ENCODE measurements at places on chromosomes 2 and 18.

GRCh38 chr2:17375262-17375661, 143.0 kb downstream of the RAD51AP2 start:
- DNase-seq, result no peak

DNA sequence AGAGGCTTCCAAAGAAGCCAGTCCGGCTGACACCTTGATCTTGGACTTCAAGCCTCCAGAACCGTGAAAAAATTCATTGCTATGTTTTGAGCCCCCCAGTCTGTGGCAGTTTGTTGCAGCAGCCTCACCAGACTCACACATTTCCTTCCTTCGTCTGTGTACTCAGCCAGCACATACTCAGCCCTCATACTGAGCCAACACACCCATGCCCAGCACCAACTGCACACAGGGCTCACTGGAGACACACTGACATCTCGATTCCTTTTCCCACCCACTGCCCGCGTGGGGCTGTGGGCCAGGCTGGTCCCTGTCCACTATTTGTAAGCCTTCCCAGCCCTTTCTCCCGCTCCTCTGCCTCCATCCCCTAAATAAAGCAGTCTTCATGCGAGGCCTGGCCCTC, 24.1 kb upstream of the NMUR1 start:
- DNase-seq, result no peak

- peak; percentile 51 for DNase-seq
Observed at GRCh38 chr2:105682401-105682800, 62.3 kb upstream of the NCK2 start.

- DNase-seq, result no peak
Observed at GRCh38 chr2:238693337-238694093, 154.4 kb upstream of the TWIST2 start.

GRCh38 chr2:135960656-135961551, 24.5 kb downstream of the DARS1 start:
- peak; percentile 43 for DNase-seq

GRCh38 chr2:213792045-213792444, 507.8 kb downstream of the SPAG16 start:
- no peak for DNase-seq

GRCh38 chr2:67840460-67841068, 222.2 kb downstream of the C1D start:
- peak; percentile 22 for DNase-seq

GRCh38 chr2:118686346-118686745, 161.1 kb downstream of the EN1 start:
- DNase-seq, result no peak

DNA sequence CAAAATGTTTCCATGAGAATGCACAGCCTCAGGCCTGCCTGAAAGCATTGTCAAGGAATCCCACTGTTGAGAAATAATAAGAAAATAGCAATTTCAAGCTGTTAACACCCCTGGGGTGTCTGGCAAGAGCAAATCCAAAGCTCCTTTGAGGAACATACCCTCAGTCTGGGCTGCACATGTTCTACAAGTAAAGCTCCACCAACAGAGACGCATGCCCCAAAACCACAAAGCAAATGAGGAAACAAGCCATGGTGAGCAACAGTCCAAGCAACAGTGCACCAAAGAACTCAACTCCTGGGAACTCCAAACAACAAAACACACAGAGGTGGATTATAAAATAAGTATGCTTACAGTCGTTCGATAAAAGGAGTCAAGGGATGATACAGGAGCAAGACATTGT, 40.3 kb downstream of the CYP27C1 start:
- peak; percentile 32 for DNase-seq

DNA sequence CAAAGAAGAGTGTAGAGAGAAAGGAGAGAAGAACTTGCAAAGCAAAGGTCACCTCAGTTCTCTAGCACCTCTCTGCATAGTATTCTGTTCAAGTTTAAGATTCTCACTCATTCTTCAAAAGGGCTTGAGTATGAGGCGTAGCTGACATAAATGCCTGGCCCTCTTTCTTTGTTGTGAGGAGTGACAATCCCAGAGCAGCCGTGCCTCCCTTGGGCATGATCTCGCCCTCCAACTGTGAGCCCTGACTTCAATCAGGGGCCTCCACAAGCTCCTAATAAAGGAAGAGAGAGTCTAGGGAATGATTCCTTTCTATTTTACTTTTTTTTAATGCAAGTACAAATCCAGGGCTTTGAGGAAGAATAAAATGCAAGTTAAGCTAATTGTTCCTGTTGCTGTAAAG, 402.7 kb downstream of the LRP1B start:
- DNase-seq, result no peak

- no peak for DNase-seq
Observed at GRCh38 chr2:20990442-20991430, 53.1 kb downstream of the APOB start.

DNA sequence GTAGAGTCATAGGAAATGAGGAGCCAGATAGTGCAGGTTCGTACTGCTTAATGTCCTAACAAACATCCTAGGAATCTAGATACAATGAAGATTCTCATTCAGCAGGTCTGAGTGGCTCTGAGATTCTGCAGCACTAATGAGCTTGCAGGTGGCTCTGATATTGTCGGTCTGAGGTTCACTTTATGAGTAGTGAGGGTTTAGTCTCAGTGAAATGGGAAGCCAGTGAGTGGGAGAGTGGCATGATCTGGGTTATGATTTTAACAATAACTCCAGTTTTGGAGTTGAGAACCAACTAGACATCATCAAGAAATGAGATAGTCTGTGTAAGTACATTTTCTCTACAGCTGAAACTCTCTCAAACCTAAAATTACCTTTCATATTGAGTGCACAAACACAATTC, 166.8 kb upstream of the SP5 start:
- DNase-seq, result no peak

GRCh38 chr2:113015655-113016054, 10.4 kb downstream of the IL36A start:
- DNase-seq, result no peak

GRCh38 chr2:172280571-172281361, 146.6 kb upstream of the ITGA6 start:
- peak; percentile 52 for DNase-seq

- DNase-seq, result no peak
Observed at GRCh38 chr2:190425883-190426658, 17.9 kb downstream of the MFSD6 start.

- no peak for DNase-seq
Observed at GRCh38 chr18:55265984-55266383, 306.7 kb upstream of the CCDC68 start.

DNA sequence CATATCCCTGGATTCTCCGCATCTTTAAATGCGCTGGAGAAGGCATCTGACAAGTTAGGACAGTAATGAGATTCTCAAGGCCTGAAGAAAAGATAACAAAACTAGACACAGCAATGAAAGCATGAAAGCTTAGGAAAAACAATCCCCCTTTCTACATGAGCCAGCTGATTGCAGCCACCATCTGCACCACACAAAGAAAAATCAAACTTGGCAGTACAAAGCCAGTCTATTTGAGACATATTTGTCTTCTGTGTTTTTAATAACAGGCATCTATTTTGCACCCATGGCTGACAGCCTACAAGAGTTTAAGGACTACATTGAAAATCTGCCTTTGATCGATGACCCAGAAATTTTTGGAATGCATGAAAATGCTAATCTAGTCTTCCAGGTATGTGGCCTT, 83.6 kb downstream of the TRABD2A start:
- DNase-seq, result peak; percentile 44

- no peak for DNase-seq
Observed at GRCh38 chr2:179263446-179264367, 925 bp downstream of the SESTD1 start.

DNA sequence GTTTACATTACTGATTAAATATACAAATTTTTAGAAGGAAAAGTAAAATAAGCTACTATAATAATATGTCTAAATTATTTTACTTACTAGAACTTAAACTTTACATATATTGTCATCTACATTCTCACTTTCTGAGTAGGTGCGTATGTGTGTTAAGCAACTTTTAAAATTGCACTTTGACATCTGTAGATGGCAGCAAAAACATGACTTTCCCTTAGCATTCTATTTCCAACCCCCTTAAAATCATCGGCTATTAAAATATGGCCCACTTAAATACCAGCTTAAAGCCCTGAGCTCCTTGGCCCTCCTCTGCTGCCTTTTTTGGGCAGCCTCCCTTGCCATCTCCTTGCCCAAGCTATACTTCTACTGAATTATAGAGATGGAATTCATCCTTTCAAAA, 78.0 kb downstream of the UPP2 start:
- DNase-seq, result peak; percentile 45

DNA sequence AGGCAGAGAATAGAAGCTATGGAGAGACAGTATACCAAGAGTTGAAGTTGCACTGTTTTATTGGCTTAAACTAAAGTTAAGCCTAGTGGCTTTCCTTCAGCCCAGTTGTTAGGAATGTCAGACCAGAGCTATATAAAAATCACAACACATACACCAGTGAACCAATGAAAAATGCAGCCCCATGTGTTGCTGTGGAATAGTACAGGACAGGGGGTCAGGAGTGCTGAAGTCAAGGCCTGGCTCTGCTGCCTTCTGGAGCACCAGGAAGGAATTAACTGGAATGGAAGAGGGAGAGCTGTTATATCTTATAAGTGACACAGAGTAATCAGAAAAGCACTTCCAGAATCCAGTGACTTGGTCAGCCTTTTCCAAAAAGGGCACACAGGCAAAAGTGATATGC, 58.9 kb downstream of the OSR1 start:
- DNase-seq, result no peak

DNA sequence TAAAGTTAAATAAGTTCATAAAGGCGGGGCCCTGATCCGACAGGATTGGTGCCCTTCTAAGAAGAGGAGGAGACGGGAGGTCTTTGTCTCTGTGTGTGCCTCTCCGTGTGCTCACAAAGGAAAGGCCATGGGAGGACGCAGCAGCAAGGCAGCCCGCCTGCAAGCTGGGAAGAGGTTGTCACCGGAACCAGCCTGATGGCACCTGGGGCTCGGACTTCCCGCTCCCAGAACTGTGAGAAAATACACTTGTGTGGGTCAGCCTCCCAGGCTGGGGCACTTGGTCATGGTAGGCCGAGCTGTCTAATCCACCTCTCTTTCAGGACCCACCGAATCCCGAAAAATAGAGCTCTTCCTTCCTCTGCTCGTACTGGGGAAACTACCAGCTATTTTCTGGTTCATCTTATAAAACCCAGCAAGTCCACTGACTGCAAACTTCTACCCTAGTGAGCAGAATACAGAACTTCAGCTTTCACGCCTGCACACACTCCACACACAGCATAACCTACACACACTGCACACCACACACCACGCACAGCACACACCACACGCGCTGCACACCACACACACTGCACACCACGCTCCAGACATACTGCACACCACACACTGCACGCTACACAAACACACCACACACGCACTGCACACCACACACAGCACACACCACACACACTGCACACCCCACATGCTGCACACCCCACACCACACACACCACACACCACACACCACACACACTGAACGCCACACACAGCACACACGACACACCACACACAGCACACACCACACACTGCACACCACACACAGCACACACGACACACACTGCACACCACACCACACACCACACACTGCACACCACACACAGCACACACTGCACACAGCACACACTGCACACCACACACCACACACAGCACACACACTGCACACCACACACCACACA, 58.1 kb downstream of the ASB1 start:
- no peak for DNase-seq

DNA sequence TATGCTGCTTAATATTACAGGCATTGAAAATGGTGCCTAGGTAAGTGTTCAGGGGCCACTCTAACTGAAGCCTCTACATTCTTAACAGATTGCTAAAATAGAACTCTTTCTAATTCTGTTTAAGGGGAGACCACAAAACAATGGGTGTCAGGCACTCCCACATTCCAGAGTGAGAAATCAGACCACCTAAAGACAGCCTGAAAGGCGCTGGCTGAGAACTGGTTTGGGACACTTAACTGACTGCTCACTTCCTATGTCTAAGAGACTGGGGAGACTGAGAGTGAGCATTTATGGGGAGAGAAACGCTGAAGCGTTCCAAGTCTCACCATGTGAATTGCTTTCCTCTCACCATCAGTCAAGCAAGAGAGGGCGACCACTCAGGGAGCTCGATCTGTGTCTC, 108.8 kb upstream of the ITGB6 start:
- no peak for DNase-seq

- no peak for DNase-seq
Observed at GRCh38 chr2:215019521-215020145, 118.8 kb downstream of the ABCA12 start.

- DNase-seq, result no peak
Observed at GRCh38 chr18:36711813-36712444, 116.9 kb downstream of the TPGS2 start.

DNA sequence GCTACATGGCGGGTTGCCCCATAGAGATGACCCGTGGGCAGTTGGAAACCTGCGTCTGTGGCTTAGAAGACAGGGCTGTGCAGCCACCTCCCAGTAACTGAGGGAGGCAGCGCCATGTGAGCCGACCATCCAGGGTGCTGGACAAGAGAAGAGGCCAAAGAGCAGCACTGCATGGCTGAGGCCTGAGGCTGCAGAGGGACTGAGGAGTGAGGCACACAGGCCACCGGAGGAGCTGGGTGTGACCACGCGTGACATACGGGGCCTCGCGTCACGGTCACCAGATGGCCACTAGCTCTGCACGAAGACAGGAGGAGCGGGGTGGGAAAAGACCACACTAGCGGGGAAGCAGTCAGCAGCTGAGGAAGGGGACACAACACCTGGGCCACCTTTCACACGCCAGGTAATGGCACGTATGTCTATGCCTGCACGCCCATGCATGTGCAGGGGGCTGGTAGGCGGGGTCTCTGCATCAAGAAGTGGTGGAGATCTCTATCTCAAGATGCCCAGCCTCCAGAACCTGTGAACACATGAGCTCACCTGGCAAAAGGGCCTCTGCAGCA, 61.4 kb downstream of the NDUFA10 start:
- DNase-seq, result no peak

DNA sequence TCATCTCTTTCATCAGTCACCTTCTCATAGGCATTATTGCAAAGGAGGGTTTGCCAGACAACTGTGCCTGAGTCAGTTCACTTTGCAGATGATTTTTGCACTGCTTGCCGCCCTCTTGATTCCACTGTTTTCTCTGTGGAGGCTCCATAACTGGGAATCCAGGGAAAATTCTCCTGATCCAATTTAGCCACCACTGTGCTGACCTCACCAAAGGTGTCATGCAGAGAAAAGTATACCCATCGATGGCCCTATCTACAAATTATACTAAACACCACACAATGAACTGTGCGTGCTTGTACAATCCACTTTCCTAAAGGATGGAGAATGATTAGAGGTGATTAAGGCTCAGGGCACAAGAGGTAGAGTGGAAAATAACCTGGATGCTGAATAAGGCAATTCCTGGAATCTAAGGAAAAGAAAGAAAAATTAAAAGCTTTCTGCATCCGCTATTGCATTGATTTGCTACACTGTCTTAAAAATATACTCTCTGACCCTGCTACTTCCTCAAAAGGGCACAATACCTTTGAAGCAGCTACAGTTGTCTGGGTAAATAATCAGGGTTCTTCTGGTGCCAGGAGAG, 409.4 kb downstream of the RIT2 start:
- no peak for DNase-seq

GRCh38 chr18:49141491-49141890, 190.7 kb upstream of the SMAD7 start:
- no peak for DNase-seq

GRCh38 chr2:27992787-27993401, 102.4 kb downstream of the BABAM2 start:
- DNase-seq, result no peak

Data from globus pallidus (tissue), 1 donor.